Astrocyte of the spinal cord (primary cell): ENCODE measurements at places on chromosomes 7 and 10.

GRCh38 chr7:133934977-133935330 is 192.2 kb upstream of the LRGUK start:
- no peak for DNase-seq

GRCh38 chr7:46744957-46745706 is 824.1 kb upstream of the IGFBP3 start:
- no peak for DNase-seq

DNA sequence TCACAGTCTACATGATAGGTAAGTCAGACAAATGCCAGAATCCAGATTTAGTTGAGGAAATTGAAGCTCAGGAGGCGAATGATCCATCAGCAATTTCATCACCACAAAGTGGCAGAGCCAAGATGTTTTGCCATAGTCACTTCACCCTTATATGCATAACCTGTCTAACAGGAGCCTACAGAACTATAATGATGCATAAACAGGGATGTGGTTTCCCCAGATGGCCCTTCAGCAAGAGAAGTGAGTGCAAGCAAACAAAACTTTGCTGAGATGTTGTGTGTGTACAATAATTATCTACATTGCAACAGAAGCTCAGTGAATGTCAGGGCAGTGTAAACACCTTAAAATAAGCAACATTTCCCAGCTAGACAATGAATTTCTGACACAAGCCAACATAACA is 28.6 kb downstream of the PON3 start:
- no peak for DNase-seq

DNA sequence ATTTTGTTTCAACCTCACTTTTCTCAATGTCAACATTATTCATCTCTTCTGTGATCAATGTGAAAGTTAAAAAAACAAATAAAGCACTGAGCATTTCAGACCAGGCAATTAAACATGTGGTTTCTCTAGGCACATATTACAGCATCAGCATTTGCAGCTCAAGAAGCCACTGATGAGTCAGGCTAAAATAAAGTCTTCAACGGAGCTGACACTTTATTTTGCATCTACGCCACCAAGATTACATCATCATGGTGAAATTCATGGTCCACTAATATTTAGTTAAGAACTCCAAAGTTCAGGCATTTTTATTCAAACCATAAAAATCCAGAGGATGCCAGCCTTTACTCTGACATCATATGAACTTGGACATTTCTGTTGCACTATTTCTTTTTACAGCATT is 33.0 kb downstream of the MAGI2 start:
- DNase-seq = peak; percentile 95

- no peak for DNase-seq
Observed at GRCh38 chr10:35192645-35193249, 66.1 kb downstream of the CREM start.

DNA sequence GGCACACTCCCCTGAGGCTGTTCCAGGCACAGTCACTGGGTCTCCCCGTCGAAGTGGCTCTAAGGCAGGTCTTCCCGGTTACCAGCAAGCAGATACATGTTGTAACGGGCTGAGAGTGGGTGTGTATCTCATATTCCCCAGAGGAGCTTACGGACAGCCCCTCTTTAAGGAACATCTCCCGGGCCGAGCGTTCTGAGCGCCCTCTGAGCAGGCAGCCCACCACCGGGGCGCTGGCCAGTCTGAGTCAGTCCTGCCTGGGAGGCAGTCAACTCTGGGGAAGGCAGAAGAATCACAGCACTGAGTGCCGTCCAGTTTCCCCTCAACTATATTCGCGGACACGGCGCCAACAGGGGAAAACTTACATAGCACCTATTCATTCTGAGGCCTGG is 117.4 kb downstream of the LHPP start:
- DNase-seq = no peak

DNA sequence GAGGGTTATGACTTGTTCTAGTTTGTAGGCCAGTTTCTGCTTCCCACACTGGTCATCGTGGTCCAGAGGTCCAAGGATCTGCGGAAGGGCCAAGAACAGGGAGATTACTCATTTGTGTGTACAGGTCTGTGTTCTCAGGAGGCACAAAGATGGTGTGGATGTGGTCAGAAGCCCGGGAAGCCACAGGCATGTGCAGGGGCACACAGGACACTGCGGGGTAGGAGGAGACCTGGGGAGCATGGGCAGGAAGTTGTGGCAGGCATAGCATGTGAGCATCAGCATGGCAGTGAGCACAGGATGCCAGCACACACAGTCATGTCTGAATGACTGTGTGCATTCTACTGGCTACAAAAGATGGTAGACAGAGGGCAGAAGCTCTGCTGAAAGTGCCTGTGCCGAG is 445.8 kb downstream of the PLXNA4 start:
- DNase-seq = peak; percentile 67

DNA sequence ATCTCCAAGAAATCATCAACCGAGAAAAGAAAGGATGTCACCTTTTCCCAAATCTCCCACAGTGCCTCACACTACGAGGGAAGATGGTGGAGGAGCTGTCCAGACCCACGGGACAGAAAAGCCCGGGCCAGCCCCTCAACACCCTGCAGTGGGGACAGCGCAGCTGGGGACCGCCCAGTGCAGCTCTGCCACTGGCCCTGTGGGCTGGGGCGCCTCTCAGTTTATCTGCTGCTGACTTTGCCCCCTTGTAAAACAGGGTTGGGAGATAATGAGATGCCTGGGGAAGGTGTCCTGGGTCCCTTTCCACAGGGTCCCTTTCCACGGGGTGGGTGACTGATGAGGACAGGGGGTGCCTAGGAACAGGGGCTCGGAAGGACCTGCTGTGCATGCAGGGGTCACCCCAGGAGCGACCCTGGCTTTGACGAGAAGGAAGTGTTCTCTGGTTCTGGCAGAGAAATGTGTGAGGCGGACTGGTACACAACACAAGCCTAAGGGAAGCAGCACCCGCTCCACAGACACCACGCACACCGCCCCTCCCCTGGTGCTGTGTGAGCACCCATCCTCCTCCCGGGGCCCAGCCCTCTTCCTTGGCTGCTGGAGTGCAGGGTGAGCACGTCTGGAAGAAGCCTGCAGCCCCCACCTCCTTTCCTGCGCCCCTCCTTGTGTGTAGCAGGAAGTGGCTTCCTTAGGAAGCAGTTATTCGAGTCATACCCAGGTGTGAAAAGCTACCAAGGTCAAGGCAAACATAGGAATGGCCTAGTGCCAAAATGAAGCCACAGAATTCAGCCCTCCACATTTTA is 339.9 kb downstream of the DNAJB6 start:
- no peak for DNase-seq

- peak; percentile 31 for DNase-seq
Observed at GRCh38 chr7:127865466-127865865, 165.8 kb downstream of the LRRC4 start.

GRCh38 chr7:28474640-28475039 is 62.3 kb downstream of the CREB5 start:
- DNase-seq = no peak

DNA sequence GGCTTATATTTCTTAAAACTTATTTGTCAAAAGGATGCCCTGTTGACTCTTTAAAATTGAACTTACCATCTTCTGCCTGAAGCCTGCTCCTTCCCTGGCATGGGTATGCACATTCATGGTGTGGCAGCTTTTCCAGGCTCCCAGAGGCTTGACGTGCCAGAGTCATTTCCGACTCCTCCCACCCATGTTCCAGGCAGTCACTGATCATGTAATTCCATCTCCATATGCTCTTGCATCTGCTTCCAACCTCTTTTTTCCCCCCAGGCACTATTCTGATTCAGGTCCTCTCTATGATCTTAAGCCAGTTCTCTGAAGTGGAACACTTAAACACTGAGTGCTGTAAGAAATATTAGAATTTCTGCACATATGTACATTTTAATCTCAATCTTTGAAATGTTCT is 82.2 kb downstream of the CFAP58 start:
- DNase-seq = no peak

DNA sequence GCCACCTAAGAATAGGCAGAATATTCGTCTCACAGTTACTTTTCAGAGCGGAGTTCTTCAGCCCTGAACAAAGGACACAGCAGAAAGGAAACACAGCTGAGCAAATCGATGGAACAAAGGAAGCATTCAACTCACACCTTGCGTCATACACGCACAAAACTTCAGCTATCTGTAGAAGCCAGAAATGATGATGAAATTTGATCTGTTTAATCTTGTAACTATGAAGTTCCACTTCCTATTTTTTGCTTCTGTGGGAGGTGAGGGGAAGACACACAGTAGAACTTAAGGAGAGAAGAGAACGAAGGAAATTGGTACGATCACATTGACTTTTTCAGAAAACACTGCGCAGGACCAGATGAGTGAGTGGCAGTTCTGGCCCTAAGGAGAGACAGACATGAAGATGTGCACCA is 26.2 kb downstream of the FAM171A1 start:
- DNase-seq = peak; percentile 79

GRCh38 chr10:17122726-17123661 is 6.6 kb downstream of the CUBN start:
- DNase-seq = peak; percentile 91

- no peak for DNase-seq
Observed at GRCh38 chr7:151735851-151736402, 141.0 kb downstream of the PRKAG2 start.

- DNase-seq = peak; percentile 42
Observed at GRCh38 chr10:97538411-97538810, 34.2 kb upstream of the ANKRD2 start.

DNA sequence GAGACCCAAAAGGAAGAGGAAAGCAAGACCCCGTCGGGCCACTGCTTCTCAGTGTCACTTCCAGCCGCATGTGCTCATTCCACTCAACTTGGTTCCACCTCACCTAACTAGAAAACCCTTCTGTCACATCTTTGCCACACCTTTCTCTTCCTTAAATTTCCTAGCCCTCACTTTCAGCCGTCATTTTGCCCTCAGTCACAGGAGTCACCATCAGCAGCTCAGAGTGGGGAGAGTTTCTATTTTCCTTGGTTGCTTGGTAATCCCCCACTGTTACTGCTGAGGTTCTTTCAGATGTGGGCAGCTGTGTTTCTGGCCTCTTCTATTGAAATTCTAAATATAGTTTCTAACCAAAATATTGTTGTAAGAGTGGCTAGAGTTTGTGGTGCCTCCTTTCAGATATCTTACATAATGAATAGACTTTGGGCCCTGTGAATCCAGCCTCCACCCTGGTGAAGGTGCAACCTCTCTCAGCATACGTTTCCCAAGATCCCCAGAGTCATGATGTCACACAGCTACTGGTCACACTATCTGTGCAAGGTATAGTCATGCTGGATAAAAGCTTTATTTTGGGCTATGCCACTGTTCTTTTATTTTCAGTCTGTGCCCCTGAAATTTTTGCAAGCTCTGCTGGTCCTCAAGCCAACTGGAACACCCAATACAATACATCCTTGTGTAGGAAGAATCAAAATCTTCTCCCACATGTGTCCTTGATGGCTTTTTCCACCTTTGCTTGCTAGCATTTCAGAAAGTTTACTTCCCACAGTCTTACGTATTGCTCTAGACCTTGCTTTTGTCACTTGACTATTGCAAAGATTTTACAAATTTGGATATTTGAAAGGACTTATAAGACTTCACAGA is 9.2 kb downstream of the AGBL3 start:
- DNase-seq = peak; percentile 40

DNA sequence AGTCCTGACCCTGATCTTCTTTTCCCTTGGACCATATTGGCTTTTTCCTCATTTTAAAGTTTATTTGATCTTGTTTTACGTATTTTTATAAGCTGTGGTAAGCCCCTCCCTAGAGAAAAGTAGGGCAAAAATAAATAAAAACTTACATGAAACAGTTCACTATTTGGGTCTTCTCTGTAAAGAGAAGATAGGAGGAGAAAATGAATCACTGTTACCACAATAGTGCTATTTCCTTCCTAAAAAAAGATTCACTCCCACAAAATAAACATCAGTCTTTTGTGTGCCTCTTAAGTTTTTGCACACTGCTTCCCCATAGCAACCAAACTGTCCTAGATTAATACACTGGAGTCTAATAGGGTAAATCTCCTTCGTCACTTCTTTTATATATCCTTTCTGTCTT is 1.4 kb upstream of the SVIL start:
- peak; percentile 90 for DNase-seq

GRCh38 chr10:11869219-11869618 is 46.1 kb downstream of the PROSER2 start:
- no peak for DNase-seq

DNA sequence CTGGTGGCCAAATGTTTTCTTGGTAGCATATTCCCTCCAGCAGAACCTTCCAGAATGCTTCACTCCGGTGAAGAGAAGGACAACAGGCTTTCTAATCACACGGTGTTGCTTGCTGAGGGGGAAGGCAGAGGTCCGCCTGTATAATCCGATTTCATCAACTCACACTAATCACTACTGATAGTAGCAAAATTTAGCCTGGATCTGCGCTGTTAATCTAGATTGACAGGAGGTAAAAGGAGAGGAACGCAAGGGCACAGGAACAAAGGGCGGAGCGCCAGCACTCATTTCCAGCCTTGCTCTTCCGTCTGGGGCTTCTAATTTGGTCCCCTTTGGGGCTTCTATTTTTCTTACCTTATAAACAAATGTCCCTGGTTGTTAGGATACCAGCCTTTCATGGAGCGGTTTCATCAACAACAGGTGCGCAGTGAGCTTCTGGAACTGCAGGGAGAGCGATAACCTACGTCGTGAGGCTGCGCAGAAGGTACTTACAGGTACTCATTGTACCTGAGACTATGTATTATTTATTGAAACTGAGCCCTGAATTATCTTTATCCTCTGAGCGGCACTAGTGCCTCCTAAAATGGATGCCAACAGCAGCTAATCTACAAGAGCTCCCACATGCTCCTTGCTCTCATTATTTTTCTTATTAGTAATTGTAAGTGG is 150.6 kb downstream of the CACNB2 start:
- DNase-seq = no peak
